ENCODE measurements at places on chromosomes 1 and 21.

GRCh38 chr1:101532377-101532776, 295.6 kb downstream of the S1PR1 start:
- no peak for DNase-seq

GRCh38 chr21:39444421-39445180, 977 bp downstream of the LCA5L start:
- DNase-seq = no peak

DNA sequence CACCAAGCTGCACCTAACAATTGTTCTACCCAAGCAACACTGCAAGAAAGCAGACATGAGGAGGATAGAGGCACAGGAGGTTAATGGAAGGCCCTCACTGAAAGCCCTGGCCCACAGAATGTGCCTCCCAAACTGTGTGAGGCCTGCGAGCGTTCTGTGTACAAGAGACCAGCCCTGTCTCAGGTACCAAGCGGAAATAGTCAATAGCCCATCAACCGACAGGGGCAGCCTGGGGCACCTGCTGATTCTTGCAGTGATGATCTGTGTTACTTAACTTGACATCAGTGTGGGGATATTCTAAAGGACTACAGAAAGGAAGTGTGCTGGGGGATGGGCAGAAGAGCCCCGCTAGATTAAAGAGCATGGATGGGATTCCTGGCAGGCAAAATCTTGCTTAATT, 392.4 kb downstream of the KCNH1 start:
- no peak for DNase-seq

DNA sequence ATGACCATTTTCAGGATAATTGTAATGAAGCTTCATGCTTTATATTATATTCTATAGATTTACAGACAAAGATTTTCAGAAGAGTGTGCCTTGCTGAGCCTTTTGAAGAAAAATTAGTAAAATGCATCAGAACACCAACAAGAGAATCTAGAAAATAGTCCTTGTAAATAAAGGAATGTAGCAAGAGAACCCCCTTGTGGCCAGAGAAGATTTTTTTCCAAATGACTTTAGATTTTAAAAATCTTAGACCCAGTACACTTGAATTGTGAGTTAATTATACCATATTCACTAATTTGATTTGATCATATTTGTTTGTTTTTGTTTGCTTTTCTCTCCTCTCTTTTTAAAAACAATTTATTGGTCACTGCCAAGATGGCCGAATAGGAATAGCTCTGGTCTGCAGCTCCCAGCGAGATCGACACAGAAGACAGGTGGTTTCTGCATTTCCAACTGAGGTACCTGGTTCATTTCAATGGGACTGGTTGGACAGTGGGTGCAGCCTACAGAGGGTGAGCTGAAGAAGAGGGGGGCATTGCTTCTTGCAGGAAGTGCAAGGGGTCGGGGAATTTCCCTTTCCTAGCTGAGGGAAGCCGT, 12.8 kb upstream of the IFI44L start:
- no peak for DNase-seq

DNA sequence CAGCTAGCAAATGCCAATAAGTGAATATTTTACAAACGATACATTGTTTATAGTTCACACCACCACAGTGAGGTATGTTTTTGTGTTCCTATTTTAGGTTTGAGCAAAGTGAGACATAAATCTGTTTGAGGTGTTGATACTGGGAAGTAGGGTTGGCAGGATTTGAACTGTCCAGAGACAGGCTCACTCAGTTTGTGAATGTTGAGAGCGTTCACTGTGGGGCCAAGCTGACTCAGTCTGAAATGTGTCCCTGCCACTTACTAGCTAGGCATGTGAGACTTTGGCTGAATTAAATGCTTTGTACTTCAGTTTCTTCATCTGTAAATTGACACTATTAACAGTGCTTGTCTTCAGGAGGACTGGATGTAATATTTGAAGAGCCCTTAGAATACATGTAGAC, 35.1 kb downstream of the DIRAS3 start:
- no peak for DNase-seq

- peak; percentile 73 for DNase-seq
Observed at GRCh38 chr1:200888349-200888838, 6.3 kb upstream of the INAVA start.

- DNase-seq = no peak
Observed at GRCh38 chr1:53992085-53992874, 25.7 kb downstream of the LDLRAD1 start.

DNA sequence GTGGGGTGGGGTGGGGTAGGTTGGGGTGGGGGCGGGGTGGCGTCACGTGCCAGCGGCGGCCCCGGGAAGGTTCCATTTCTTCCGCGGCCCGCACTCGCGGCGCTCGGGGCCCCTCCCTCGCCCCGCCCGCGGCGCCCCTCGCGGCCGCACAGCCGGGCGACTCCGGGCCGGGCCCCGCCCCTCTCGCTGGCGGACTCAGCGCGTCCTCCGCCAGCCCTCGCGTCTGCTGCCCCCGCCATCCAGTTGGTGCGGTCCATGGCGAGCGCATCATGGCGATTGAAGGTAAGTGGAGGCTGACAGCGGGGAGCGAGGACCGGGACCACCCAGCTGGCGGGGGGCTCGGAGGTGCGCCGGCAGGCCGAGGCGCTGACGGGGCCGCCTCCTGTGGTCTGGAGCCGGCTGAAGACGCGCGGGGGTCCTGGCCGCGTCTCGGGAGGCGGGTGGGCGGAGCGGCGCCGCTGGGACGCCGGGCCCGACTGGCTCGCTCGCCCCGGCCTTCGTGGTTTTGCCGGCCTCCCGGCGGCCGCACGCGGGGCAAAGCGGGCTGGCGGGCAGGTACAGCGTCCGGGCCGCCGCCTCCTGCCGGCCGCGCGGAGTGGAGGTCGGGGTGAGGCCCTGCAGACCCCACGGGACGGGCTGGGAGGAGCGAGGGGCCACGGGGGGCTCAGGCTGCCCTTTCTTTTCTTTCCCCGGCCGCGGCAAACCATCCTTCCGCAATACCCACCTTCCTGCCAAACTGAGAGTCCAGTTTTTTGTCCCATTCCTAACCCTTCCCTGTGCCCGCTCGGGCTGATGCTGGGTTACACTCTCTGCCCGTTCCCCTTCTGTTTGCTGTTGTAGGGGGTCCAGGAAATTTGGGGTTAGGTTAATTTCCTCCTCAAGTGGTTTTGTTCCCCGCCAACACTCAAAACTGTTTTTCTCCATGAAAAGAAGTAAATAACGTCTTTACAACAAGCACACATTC, at the start of gene SYT14:
SYT14 (plus strand) TSS at position 222 of the 964 bp plus-strand sequence; CDS start at position 270, 48 bp downstream.
- DNase-seq = peak; percentile 28
